Ovary (tissue), 10 donors: ENCODE measurements at places on chromosomes 16 and 17.

- DNase-seq = no peak
Measured at GRCh38 chr17:58289869-58290268, 9.1 kb upstream of the MPO start.

GRCh38 chr16:51849715-51850114 is 697.2 kb downstream of the TOX3 start:
- DNase-seq = no peak

- no peak for DNase-seq
Measured at GRCh38 chr17:42484304-42484703, 25.6 kb downstream of the ATP6V0A1 start.

- DNase-seq = peak; percentile 47
Measured at GRCh38 chr17:19579192-19579761, 45.6 kb downstream of the SLC47A1 start.

GRCh38 chr17:14165616-14166015 is 71.0 kb downstream of the CDRT15 start:
- DNase-seq = no peak

DNA sequence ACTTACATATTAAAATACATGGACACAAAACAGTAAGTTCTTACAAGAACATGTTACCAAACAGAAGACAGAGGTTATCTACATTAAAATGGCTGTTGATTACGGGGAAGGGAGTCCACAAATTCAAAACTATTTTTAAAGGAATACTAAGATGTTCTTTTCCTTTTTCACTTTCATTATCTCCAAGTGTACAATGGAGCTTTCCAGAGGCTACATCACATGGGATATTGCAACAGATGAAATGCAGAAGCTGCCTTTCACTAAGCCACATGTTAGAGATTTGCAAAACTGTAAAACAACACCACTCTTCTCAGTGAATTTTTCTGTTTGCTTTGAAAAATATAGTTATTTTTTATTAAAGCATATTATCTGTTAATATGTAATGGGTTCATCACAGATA is 53.6 kb downstream of the XPO6 start:
- no peak for DNase-seq

DNA sequence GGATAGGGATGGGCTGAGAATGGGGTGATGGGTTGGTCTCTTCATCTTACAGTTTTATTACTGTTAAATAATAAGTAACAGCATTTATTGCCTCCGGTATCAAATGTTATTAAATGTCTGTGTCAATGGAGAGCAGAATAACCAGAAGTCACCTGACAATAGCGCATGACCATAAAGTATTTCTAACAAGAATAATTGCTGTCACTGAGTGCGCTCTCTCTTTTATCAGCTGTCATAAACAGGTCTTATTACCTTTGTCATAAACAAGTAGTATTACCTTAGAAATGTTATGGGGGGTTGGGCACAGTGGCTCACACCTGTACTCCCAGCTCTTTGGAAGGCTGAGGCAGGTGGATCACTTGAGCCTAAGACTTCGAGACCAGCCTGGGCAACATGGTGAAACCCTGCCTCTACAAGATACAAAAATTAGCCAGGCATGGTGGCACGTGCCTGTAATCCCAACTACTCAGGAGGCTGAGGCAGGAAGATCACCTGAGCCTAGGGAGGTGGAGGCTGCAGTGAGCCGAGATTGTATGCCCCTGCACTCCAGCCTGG is 120.6 kb downstream of the MAP2K6 start:
- no peak for DNase-seq

- DNase-seq = no peak
Measured at GRCh38 chr16:76787394-76787793, 403.6 kb upstream of the MON1B start.

DNA sequence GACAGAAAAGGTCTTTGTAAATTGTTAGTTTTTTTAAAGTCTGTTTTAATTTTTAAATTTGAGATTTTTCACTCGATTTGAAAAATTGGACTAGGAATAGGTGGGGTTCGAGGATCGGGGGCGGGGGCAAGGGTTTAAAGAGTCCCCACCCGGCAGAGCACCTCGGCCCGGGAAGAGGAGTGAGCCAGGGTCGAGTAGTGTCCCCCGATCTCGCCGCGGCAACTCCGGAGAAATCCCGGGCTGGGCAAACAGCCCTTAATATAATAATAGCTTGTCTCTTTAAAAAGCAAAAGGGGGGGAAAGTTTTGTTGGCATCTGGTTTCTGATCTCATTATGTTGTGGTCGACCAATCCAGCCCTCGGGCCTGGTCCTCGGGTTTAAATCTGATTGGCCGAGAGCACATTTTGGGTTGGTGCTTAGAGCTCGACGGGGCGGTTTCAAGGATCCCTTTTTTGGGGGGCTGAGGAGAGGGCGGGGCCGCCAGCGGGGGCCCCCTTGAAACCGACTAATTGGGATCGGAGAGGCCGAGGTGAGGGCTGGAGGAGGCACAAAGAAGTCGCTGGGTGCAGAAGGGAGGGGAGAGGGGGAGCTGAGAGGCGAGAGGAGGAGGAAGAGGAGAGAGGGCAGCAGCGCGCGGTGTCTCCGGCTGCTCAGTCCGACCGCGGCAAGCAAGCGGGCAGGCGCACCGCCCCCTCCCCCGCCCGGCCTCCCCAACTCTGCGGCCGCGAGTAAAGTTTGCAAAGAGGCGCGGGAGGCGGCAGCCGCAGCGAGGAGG is at the start of gene FZD2:
Gene FZD2 (plus strand): TSS at position 653 of the 775 bp plus-strand sequence. CDS start 205 bp downstream, outside the sequence.
- DNase-seq = peak; percentile 88

GRCh38 chr16:28915181-28915580 is 9.9 kb downstream of the RABEP2 start:
- no peak for DNase-seq

DNA sequence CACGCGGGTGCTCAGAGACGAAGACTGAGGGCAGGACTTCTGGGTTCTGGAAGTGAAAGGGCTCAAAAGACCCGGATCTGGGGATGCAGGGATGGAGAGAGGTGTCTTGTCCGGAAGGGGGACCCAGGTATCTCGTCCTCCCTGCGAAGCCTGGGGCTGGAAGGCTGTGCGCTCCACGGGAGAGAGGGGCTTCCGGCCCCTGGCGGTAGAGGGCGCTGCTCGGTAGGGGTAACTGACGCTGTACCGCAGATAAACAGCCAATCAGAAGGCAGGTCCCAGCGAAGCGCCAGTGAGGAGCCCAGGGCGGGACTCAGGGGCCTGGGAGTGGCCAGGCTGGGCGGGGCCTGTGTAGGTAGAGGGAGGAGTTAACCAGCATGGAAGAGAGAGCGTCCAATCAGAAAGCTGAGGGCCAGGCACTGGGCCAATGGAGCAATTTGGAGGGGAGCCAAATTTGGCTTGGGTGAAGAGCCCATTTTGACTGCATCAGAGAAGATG is 804 bp downstream of the TGFB1I1 start:
- peak; percentile 97 for DNase-seq

GRCh38 chr17:1733759-1734158 is 8.9 kb upstream of the SERPINF2 start:
- DNase-seq = no peak

DNA sequence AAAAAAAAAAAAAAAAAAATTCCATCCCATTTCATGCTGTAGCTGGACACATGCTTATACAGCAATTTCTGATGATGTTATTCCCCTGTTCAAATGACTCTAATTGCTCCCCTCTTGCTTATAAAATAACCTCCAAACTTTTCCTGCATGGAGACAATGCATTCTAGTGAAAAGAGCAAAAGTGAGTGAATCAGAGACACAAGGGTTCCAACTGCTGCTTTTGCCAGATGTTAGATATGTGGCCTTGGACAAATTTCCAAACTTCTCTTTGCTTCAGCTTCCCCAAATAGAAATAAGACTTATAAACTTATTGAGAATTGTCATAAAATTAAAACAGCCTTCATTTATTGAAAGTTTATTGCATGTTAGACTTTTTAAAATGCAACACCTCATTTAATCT is 65.0 kb upstream of the AXIN2 start:
- DNase-seq = no peak

GRCh38 chr16:68246666-68247065 is 1.5 kb downstream of the PLA2G15 start:
- DNase-seq = no peak

GRCh38 chr16:6279286-6279685 is 1053.4 kb upstream of the RBFOX1 start:
- DNase-seq = no peak

GRCh38 chr16:67431775-67432505 is 1.0 kb downstream of the HSD11B2 start:
- no peak for DNase-seq

GRCh38 chr17:82051776-82052637 is at the start of the genes GPS1 and RFNG:
GPS1 (plus strand) TSS chr17:82051898; CDS start chr17:82051932, 34 bp downstream.
RFNG (minus strand) TSS chr17:82051811; CDS start chr17:82051766, 45 bp downstream.
- peak; percentile 85 for DNase-seq

GRCh38 chr16:11050536-11050935 is 106.2 kb downstream of the CLEC16A start:
- no peak for DNase-seq

DNA sequence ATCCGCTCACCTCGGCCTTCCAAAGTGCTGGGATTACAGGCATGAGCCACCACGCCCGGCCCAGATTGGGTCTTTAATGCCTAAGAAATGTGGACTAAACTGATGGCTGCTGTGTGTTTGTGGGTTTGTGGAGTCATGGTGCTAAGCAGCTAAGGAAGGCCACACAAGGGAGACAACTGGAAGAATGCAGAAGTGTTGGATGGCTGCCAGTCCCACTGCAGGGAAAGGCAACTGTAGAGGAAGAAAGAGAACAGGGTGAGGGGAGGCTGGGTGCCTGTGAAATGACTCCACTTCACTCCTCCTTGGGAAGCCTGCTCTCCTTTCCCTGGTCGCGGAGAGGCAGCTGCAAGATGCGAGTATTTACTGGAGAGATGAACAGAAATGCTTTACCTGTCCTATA is 23.5 kb upstream of the SIAH1 start:
- peak; percentile 19 for DNase-seq

GRCh38 chr17:63753215-63753614 is 11.6 kb upstream of the STRADA start:
- DNase-seq = no peak

GRCh38 chr17:61619493-61619892 is 28.5 kb upstream of the NACA2 start:
- DNase-seq = no peak

DNA sequence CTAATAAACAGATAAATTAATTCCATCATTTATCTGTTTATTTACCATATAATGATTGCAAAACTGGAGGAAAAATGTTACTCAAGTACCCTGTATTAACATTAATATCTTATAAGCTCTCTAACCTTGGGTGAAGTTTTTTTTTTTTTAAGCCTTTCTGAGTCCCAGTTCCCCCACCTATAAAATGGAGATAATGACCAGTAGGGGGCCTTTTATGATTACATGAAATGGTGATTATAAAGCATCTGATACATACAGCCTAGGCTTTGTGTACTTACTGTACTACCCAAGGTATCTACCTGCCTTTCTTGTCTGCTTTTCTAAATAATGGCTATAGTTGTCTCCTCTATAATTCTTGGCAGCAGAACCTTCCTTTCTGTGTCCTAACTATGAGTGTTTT is 22.6 kb downstream of the LRRC36 start:
- no peak for DNase-seq

- peak; percentile 64 for DNase-seq
Measured at GRCh38 chr17:46044286-46044928, 45.4 kb downstream of the STH start.

- DNase-seq = no peak
Measured at GRCh38 chr17:81723651-81724209, 11.6 kb downstream of the SLC25A10 start.

DNA sequence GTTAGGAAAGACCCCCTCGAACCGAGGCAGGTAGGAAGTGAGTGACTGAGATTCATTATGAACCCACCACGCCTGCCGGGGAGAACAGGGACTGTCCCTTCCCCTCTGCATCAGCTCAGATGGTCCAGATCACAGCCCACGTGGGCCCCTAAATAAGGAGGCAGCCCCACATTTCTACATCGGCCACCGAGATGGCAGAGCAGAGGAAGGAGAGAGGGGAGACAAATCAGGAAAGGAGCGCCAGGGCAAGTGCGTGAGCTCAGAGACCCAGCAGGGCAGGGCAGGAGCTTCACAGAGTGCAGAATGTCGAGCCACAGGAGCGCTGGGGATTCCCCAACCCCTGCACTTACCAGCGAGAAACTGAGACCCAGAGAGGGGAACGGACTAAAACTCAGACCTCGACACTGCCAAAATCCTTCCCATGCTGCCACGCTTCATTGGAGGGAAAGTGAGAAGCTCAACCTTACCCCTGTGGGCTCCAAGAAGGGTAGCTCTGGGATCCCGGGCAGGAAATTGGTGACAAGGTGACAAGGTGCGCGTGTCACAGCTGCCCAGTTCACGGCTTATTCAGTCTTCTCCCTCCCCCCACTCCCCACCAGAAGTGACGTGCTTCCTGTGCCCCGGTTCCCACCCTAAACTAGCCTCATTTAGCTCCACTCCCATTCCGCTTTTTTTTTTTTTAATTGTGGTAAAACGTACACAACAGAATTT is at the start of gene ICAM2:
Gene ICAM2 (minus strand): TSS at position 578 of the 711 bp plus-strand sequence. CDS start 13,942 bp downstream, outside the sequence.
- no peak for DNase-seq

- no peak for DNase-seq
Measured at GRCh38 chr17:77285594-77286390, 145.0 kb downstream of the SEC14L1 start.

- DNase-seq = peak; percentile 42
Measured at GRCh38 chr17:50265690-50266315, 8.5 kb upstream of the TMEM92 start.

- peak; percentile 61 for DNase-seq
Measured at GRCh38 chr17:75845058-75845711, 981 bp upstream of the UNC13D start.

- DNase-seq = no peak
Measured at GRCh38 chr17:77884967-77885641, 73.4 kb upstream of the TNRC6C start.

- no peak for DNase-seq
Measured at GRCh38 chr17:77842528-77843147, 115.9 kb upstream of the TNRC6C start.

DNA sequence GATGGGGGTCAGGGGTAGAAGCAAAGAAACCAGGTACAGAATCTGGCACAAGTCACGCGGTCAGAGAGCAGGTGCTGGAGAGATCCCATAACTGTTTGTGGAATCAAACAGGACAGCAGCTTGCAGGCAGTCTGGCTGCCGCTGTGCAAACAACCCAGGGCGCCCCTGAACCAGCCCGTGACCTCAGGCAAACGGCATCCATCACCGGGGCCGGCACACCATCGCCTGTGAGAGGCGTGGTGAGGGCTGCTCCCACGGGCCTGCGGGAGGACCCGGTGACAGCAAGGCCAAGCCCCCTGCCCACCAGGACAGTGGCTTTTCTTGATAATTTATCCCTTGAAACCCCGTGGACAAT is 47.9 kb downstream of the CBFA2T3 start:
- no peak for DNase-seq

GRCh38 chr17:6862825-6863224 is 31.3 kb upstream of the TEKT1 start:
- DNase-seq = no peak

GRCh38 chr16:8951447-8952280 is 12.0 kb downstream of the USP7 start:
- no peak for DNase-seq

GRCh38 chr17:58789160-58789559 is 33.5 kb downstream of the PPM1E start:
- no peak for DNase-seq

GRCh38 chr17:29237476-29238132 is 9.1 kb upstream of the CRYBA1 start:
- DNase-seq = no peak

DNA sequence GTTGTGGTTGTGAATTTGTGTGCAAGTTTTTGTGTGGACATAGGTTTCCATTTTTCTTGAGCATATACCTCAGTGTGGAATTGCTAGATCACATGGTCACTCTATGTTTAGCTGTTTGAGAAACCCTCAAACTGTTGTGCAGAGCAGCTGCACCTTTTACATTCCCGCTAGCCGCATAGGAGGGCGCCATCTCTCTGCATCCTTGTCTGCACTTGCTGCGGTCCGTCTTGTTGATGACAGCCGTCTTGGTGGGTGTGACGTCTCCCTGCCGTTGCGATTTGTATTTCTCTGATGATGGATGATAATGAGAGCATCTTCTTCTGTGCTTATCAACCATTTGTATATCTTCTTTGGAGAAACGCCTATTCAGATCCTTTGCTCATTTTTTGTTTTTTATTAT is 25.1 kb upstream of the IL17C start:
- no peak for DNase-seq
